Activated CD4-positive, alpha-beta T cell treated with anti-CD3 and anti-CD28 coated beads, Interleukin-2, amount 50 U/mL, for 24 hours (primary cell): ENCODE measurements at places on chromosomes 2 and 18.

DNA sequence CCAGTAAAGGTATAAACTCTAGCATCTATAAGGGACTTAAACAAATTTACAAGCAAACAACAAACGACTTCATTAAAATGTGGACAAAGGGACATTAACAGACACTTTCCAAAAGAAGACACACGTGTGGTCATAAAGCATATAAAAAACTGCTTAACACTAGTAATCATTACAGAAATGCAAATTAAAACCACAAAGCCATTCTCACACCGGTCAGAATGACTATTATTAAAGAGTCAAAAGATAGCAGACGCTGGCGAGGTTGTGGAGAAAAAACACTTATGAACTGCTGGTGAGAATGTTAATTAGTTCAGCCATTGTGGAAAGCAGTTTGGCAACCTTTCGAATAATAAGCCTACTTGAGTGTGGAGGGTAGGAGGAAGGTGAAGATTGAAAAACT, 217.1 kb upstream of the DLGAP1 start:
- DNase-seq: no peak

DNA sequence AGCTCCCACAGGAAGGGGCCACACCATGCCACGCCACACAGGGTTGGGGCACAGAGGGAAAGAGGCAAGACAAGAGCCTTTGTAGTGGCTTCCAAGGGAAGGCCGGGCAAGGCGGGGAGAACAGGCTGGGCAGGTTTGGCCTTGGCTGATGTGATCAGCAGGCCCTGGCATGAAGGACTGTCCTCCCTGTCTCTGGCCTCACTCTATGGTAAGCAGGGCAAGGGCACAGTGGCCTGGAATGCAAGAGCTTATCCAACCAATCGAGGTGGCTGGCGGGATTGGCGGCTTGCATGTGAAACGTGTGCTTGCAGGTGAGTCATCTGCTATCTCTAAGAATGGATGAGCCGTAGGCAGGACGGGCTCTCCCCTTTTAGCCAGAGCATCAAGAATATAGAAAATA, 6.4 kb upstream of the ATP9B start:
- no peak for DNase-seq

DNA sequence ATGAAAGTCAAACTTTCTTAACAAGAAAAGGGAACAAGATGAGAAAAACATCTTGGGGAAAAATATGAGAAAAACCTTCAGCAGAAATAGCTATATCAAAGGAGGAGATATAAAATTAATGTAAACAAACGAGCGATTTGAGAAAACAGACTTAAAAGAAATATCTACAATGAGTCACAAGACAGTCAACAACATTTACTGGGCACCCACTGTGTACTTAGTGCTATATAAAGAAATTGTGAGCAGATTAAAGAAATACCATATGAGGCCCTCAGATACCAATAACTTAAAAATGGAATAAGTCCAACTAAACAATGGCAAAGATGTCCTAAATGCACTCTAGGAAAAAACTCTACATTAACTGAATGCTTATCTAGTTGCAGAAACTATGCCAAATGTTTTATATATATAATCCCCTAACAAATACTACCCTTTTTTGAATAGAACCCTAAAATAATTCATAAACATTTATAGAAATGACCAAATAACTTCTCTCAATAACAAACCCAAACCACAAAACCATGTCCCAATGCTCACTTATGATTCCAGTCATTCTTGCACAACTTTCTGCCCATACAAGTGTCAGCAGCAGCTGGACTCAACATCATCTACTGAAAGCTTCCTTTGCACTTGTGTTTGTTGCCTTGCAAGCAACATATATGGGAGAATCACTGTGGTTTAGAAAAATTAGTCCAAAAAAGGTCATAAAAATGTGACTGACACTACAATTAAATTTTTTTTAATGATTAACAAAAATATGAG, 83.5 kb downstream of the COBLL1 start:
- no peak for DNase-seq

GRCh38 chr2:8000870-8001269, 681.0 kb upstream of the ID2 start:
- no peak for DNase-seq

- DNase-seq: no peak
Measured at GRCh38 chr2:60152226-60152833, 401.1 kb downstream of the BCL11A start.

DNA sequence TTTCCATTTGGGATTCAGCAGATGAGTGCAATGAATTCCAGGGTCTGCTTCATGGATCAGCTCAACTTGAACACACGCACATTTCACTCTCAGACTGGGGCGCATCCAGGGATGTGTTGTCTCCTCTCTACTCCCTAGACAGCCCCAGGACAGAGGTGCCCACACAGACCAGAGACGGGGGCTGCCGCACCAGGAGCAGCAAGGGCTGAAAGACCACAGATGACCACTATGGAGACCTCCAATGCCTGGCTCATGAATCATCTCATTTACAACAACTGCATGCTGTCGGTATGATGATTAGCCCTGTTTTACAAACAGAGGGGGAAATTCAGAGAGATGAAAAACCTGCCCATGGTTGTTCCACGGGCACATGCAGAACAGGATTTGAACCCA, 63.1 kb downstream of the CYP26B1 start:
- no peak for DNase-seq

DNA sequence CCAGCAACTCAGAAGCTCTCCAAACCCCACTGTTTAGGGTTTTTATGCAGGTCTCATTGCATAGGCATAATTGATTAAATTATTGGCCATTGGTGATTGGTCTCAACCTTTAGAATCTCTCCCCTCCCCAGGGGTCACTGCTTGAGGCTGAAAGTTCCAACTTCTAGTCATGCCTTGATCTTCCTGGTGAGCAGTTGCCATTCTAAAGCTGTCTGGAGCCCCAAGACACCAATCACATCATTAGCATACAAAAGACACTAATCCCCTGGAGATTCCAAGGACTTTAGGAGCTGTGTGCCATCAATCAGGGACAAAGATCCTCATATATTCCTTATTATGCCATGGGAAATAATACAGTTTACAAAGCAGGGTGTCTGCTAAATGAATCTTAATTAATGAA, 863.4 kb upstream of the KLHL29 start:
- no peak for DNase-seq

DNA sequence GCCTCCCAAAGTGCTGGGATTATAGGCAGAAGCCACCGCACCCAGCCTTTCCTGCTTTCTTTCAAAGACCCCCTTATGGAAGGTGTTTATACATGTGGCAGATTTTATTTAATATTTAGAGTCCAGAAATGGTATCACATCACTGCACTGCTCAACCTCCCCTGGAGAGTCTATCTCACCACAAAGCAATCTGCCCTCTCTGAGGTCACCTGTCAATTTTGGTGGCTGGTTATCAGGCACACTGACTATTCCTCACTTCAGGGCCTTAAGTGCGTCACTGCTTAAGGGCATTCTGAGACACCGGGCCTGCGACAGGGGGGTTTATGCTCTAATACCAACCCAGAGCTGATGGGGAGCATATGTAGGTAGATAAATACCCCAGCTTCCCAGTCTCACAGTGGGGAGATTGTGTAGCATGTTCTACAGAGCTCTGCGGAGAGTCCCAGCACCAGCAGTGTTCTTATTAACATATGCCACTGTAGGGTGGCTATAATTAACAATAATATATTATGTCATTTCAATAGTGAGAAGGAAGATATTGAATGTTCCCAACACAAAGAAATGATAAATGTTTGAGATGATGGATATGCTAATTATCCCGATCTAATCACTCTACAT, 42.7 kb upstream of the ZDBF2 start:
- no peak for DNase-seq

- no peak for DNase-seq
Measured at GRCh38 chr2:17148407-17149145, 369.7 kb downstream of the RAD51AP2 start.

DNA sequence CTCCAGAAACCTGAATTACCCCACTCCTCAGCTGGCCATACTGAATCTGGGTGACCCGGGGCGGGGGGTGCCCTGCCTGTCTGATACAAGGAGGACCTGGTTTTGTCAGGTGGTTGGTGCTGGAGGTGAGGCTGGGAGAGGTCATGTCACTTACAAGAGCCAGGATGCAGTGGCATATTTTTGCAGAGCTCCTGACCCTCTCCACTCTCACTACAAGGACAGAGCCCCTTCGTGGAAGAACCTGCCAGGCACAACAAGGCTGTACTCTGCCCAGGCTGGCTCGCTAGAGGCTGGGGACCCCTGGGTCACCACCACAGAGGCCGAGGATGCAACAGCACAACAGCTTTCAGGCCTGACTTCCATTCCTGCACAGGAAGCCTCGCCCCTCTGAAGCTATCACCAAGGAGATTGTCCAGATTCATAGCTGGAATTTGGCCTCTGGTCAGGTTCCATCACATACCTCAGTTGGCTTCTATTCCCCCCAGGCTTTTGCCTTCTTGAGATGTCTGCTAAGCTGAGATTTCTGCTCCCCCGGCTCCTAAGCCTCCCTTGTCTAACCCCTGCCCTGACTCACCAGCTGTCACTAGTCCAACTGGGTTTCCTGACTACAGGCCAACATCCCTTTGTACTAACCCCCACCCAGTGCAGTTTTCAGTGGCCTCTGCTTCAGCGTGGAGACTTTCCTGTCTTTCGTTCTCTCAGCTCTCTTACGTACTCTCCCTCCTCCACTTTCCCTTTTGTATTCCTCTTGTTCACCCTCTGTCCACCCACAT, 132.5 kb upstream of the EPAS1 start:
- DNase-seq: no peak

GRCh38 chr2:12412898-12413305, 303.8 kb upstream of the TRIB2 start:
- no peak for DNase-seq

GRCh38 chr18:54254265-54254758, 15.0 kb upstream of the POLI start:
- DNase-seq: no peak

DNA sequence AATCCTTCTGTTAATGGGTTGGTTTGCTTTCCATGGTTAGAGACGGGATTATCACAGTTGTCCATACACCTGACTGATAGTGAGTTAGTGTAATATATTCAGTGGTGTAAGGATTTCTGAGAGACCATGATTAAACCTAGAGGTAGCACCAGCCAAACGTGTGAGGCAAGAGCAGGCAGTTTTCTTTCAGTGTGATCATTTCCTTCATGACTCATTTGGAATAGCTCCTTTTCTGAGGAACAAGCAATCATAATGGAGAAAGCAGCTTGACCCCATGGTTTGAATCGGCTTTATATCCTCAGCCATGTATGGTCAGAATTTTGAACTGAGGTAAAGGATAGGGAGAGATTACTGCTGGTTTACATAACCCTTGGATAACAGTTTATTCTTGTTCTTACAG, 2.9 kb downstream of the MXD1 start:
- no peak for DNase-seq

- no peak for DNase-seq
Measured at GRCh38 chr18:46630160-46630559, 26.9 kb downstream of the LOXHD1 start.

- no peak for DNase-seq
Measured at GRCh38 chr2:1455466-1455865, 42.2 kb downstream of the TPO start.

DNA sequence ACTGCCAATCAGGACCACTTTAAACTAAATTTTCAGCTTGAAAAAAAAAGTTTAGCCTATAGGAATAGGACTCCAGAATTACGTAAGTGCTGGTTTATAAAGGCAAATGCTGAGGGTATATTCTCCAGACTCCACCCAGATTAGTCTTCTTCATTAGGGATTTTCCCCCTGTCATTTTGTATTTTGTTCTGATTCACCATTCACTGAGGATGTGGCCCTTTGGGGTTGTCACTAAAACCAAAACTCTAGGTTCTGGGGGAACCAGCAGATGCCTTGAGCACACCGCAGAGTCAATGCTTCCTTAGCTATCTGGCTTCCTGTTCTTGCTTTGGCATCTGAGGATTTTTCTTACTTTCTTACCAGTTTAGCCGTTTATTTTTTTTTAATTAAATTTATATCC, 10.5 kb downstream of the SCYGR4 start:
- no peak for DNase-seq

DNA sequence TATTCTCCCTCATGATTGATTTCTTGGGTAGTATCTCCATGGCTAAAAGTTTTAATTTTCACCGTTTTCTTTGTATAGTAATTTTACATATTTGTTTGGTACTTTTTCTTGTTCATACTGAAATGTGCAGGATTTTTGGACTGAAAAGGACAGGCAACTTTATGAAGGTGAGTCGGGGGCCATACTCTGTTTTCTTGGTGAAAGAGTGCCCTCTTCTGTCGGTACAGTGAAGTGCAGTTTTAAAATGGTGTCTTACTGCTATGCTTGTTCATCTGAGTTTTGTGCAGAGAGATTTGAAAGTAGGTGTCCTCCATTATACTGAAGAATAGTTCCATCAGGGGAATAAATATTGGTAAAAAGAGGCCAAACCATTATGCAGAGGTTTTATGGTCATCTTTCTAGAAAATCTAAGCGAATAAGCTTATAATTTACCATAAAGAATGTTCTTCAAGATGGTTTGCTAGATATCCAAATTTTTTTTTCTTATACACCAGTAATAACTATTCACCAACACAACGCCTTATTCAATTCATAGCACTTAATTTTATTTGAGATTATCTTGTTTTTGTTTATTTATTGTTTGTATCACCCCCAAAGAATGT, 8.7 kb upstream of the SERPINB13 start:
- DNase-seq: peak; percentile 3

DNA sequence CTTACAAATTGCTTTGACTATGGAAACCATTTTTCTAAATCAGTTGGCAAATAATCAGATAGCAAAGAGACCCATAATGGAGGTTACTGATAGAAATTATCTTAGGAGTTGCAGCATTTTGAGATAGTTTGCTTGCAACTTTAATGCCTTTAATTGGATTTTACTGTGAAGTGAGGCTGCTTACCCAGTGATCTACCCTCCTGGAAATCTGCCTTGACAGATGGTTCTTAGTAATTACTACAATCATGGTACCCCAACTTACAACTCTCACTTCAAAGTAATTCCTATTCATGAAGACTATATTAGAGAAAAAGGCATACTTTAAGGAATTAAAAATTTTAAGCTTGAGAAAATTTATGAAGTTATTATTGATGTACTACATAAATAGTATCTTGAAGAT, 1288.6 kb upstream of the CDH2 start:
- DNase-seq: no peak

GRCh38 chr2:170582751-170583463, 132.2 kb upstream of the SP5 start:
- DNase-seq: no peak

GRCh38 chr2:216017365-216017764, 4.0 kb upstream of the MREG start:
- no peak for DNase-seq
